ENCODE measurements at places on chromosomes 1 and 21.

DNA sequence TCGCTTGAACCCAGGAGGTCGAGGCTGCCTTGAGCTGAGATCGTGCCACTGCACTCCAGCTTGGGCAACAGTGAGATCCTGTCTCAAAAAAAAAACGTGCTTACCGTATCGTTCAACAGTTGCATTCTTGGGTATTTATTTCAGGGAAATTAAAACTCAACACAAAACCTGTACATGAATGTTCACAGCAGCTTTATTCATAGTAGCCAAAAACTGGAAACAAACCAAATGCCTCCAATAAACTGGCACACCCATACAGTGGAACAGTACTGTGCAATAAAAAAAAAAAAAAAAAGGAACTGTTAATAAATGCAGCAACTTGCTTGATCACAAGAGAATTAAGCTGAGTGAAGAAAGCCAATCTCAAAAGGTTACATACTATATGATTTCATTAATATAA, 6.7 kb downstream of the KHDRBS1 start:
- no peak for DNase-seq

DNA sequence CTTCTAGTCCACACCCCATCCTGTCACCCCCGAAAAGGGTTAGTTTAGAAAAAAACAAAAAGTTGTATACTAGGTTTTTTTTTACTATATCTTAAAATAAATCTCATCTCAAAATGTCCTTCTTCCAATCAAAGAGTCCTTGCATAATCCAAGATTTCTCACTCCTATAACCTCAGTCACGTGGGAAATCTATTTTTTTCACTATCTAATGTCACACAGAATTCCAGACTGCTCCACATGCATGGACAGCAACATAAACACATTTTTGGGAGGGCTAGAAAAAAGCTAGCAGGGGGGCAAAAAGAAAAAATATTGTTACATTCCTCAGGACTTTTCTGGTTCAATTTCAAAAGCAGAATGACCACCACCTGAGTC, 39.3 kb downstream of the TGFBR3 start:
- DNase-seq = no peak

DNA sequence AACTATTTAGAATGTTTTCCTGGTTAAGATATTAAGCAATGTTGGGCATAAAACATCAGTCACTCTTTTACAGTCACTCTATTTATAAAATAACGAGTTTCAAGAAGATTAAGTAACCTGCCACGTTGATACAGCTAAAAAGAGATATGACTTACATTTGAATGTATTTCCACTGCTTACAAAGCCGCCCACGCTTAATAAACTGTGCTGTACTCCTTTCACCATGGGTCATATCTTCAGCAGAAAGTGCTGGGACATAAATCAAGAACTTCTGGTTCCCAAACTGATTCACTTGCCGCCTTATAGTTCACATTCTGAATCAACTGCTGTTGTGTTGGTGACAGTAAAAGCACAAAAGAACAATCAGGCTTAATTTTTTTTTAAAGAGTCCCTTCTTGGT, 666.7 kb downstream of the NCAM2 start:
- DNase-seq = peak; percentile 1

GRCh38 chr21:16863908-16864307, 648.9 kb upstream of the CXADR start:
- no peak for DNase-seq

- no peak for DNase-seq
Measured at GRCh38 chr1:32241001-32241763, 5.8 kb upstream of the FAM167B start.

DNA sequence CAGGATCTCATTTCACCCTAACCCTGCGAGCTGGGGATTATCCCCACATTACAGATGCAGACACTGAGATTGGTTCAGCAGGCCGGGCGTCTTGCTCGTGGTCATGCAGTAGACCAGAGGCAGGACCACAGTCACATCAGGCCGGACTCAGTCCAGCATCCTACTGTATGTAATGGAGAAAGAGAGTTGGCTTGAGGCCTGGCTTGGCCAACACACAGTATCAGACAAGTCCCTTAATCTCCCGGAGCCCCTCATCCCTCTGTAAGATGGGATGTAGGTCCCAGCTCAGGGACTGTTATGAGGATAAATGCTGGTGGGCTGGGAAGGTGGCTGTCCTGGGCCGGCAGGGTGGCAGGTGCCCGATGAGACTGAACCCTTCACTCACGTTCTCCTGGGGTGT, 66.1 kb upstream of the ACTL8 start:
- no peak for DNase-seq

GRCh38 chr1:233443040-233443760, 115.7 kb downstream of the MAP3K21 start:
- peak; percentile 7 for DNase-seq

GRCh38 chr1:60921175-60921574, 161.2 kb upstream of the NFIA start:
- DNase-seq = no peak

- peak; percentile 80 for DNase-seq
Measured at GRCh38 chr21:16569679-16570078, 839.9 kb downstream of the USP25 start.

- no peak for DNase-seq
Measured at GRCh38 chr1:221454096-221454495, 287.8 kb downstream of the DUSP10 start.

GRCh38 chr1:213750231-213751063, 237.3 kb upstream of the PROX1 start:
- DNase-seq = no peak

DNA sequence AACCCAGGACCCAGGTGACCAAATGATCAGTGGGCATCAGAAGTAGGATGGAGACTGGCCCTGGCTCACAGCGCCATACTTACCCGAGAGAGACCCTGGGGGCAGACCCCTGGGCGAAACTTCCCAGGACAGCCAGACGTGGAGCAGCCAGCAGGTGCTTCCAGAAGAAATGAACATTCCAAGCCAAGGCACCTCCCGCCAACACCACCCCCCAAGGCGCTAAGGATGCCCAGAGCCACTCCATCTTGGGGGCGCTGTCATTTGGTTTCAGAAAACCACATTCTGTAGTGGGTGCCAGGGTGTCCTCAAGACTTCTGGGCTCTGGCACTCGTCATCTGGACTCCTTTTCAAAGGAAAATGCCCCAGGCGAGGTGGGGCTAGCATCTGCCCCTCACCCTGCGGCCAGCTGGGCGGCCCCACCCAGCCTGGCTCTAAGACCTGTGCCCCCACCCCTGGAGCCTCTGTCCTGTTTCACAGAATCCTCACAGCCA, 98.8 kb downstream of the RIPK4 start:
- DNase-seq = no peak

DNA sequence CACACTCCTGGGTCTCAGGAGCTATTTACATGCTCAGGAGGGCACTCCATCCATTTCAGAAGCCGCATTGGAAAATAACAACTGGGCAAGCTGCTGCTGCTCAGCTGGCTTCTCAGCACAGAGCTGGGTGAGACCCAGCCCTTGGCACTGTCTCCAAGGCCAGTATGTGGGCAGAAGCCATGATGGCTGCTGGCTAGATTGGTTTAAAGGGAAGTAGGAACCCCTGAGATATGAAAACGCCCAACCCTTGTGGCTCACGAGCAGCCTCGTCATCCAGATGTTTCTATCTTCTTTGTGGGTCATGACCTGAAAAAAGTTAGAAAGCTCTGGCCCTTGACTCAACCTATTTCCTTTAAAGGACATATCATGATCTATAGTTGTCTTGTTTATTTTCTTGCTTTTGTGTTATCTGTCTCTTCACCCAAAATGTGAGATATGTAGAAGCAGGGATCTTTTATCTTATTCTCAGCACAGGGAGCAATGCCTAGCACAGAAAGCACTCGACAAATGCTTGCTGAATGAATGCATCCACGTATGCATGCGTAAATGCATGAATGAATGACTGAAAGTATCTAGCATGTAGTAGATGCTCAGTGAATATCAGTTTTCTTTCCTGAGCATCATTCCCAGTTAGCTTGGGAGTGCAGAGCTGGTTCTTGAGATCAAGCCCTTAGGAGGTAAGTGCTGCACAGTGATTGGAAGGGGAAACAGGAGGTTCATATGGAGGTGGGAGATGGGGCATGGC, 11.6 kb downstream of the MYBPH start:
- no peak for DNase-seq

- DNase-seq = peak; percentile 63
Measured at GRCh38 chr1:35030756-35031446, 844 bp downstream of the ZMYM6 start.

GRCh38 chr1:184859381-184860105, 104.9 kb upstream of the EDEM3 start:
- DNase-seq = no peak
